Mesangial cell (primary cell): ENCODE measurements at places on chromosomes 7 and 10. TPM values are rescaled to one million over a fixed set of nuclear protein-coding genes. Genes with fewer than 3 reads are reported as not detected.

Gene PDCD4
- 8.3 and 17.4 TPM in 2 replicates for total RNA-seq

Gene C10orf105
- not detected in 2 replicates for total RNA-seq

Gene NAT16
- not detected in 2 replicates for total RNA-seq

Gene ALDH18A1
- total RNA-seq = 71.7 and 73.2 TPM in 2 replicates

Gene CDH23
- under 0.01 and 0.13 TPM in 2 replicates for total RNA-seq

Gene C10orf62
- 0.13 TPM in 1 of 2 replicates, not detected in the other for total RNA-seq

Gene PPP1R17
- not detected in 2 replicates for total RNA-seq

Gene AKR1C2
- total RNA-seq = 1.1 and 5.3 TPM in 2 replicates

Gene C10orf90
- total RNA-seq = not detected in 2 replicates
